ENCODE measurements at places on chromosomes 5 and 9. TPM values are rescaled to one million over a fixed set of nuclear protein-coding genes. Genes with fewer than 3 reads are reported as not detected.

RAD17 gene
- 8.7 TPM for polyA plus RNA-seq

LEAP2 gene
- 0.41 TPM for polyA plus RNA-seq

SPOCK1 gene
- polyA plus RNA-seq: 7.3 TPM

PCDHA8 gene
- polyA plus RNA-seq: not detected

PCDHGA4 gene
- polyA plus RNA-seq: 0.79 TPM

ODF2 gene
- polyA plus RNA-seq: 12.5 TPM

ENTPD2 gene
- polyA plus RNA-seq: 3.5 TPM

IL4 gene
- polyA plus RNA-seq: not detected

QRFP gene
- not detected for polyA plus RNA-seq

LCN1 gene
- not detected for polyA plus RNA-seq

LAMC3 gene
- 0.01 TPM for polyA plus RNA-seq

SLC1A3 gene
- polyA plus RNA-seq: 14.3 TPM

RLN2 gene
- 0.67 TPM for polyA plus RNA-seq

FRRS1L gene
- 0.02 TPM for polyA plus RNA-seq

ACTBL2 gene
- polyA plus RNA-seq: 0.10 TPM

BTNL8 gene
- polyA plus RNA-seq: not detected

SPINK7 gene
- not detected for polyA plus RNA-seq

NUTM2F gene
- not detected for polyA plus RNA-seq

GFM2 gene
- polyA plus RNA-seq: 22.3 TPM

PRR7 gene
- 14.2 TPM for polyA plus RNA-seq

MYMK gene
- not detected for polyA plus RNA-seq

CDH6 gene
- not detected for polyA plus RNA-seq

SHISAL2B gene
- polyA plus RNA-seq: not detected

RNF183 gene
- 0.18 TPM for polyA plus RNA-seq

PTGER4 gene
- 7.6 TPM for polyA plus RNA-seq

Measured in mammary epithelial cell (primary cell).